ENCODE measurements at places on chromosomes 7 and 10.
A peak's percentile ranks its signal among the peaks of the same experiment; 100 is the strongest.

DNA sequence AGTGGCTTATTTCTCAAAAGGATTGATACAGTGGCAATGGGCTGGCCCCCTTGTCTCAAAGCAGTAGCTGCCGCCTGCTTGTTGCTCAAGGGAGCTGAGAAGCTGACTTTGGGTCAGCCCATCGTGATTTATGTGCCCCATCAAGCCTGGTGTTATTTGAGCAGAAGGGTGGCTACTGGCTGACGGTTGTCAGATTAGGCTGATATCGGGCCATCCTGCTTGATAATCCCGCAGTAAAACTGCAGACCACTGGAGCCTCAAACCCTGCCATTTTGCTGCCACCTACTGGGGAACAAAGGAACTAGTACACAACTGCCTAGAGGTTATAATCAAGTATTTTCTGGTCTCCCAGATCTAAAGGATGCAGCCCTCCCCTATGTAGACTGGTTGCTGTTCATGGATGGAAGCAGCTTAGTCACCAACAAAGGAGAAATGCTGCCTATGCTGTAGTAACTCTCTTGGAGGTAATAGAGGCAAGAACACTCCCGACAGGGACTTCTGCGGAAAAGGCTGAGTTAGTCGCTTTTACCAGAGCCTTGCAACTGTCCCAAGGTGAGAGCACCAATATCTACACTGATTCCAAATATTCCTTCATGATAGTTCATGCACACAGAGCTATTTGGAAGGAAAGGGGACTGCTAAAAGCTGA, 65.9 kb upstream of the ZNF92 start:
- DNase-seq = peak; percentile 37

GRCh38 chr10:80540136-80540535, 2.4 kb downstream of the SH2D4B start:
- DNase-seq = no peak

DNA sequence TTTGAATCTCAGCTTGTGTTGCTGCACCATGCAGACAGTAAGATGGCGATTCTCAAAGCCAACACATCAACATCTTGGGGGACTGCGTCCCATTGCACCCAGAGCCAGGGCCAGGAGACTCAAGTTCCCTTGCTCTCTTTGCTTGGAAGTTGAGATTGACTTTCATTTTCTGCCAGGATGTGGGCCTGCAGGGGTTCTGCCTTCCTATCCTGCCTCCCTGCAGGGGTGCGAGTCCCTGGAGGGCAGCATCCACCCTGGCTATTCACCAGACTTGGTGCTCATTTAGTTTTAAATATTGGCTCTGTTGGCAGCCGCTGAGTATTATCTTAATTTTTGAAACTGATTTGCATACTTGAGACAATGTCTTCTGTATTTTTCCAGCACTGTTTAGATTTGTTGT, 451.5 kb downstream of the GLRX3 start:
- DNase-seq = no peak

DNA sequence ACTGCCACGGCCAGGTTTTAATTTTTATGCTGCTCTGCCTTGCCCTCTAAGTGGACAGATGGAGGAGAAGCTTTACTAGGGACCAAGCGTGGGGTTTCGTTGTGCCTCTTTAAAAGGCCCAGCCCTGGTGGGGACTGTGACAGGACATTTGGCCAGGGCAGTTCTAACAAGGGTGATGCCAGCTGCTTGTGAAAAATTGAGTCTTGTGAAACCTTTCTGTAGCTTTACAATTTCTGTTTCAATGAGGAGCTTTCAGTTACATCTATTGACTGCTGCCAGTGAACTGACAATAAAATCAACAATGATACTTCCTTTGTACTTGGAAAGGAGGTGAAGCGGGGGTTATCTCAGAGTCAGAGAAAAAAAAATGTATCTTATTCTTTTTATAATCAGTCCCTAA, 233.1 kb upstream of the CSTF2T start:
- no peak for DNase-seq

GRCh38 chr7:69862413-69863064, 264.3 kb downstream of the AUTS2 start:
- no peak for DNase-seq

DNA sequence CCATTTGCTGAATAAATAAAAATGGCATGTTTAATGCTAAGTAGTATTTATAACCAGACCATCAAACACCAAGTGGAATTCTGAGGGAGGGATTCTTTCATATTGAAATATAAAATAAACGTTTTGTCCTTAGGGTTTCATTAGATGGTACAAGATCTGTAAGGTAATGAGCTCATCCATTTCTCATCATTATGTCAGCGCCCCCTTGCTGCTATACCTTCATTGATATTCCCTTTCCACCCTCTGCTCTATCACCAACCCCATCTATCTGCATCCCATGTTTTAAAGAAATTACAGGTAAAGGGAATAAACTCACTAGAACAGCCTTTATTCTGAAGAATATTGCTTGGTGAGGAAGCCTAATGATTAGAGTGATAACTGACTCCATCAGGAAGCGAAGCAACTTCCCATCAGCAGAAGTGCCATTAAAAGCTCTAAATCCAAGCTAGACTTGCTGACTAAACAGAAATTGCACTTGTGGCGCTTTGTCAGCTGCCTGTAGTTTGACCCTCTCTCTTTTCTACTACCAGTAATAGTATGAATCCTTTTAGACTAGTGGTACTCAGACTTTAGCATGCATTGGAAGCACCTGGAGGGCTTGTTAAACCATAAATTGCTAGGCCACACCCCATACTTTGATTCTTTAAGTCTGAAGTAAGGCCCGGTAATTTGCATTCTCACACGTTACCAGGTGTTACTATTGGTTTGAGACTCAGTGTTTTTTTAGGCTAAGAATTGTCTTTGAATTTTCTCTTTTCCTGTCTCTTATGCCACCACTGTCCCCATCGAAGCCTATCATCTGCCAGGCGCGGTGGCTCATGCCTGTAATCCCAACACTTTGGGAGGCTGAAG, 27.5 kb downstream of the ADD3 start:
- no peak for DNase-seq
